ENCODE measurements at places on chromosomes 1 and 21.

DNA sequence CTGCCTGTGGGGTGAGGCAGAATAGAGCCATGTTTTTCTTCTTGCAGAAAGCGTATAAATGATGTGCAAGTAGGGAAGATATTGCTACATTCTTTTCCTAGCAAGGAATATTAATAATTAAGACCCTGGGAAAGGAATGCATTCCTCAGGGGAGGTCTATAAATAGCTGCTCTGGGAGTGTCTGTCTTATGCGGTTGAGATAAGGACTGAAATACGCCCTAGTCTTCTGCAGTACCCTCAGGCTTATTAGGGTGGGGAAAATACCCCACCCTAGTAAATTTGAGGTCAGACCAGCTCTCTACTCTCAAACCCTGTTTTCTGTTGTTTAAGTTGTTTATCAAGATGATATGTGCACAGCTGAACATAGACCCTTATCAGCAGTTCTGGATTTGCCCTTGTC lies 155.9 kb upstream of the HMCN1 start:
- no peak for DNase-seq

GRCh38 chr1:155062702-155063411 lies 683 bp upstream of the EFNA4 start:
- peak; percentile 53 for DNase-seq

- DNase-seq = no peak
Measured at GRCh38 chr1:20658166-20658915, 2.8 kb downstream of the DDOST start.

- DNase-seq = peak; percentile 9
Measured at GRCh38 chr1:78038491-78038939, 7.3 kb upstream of the GIPC2 start.

GRCh38 chr1:1487701-1488100 lies 16.1 kb downstream of the ATAD3B start:
- DNase-seq = no peak

DNA sequence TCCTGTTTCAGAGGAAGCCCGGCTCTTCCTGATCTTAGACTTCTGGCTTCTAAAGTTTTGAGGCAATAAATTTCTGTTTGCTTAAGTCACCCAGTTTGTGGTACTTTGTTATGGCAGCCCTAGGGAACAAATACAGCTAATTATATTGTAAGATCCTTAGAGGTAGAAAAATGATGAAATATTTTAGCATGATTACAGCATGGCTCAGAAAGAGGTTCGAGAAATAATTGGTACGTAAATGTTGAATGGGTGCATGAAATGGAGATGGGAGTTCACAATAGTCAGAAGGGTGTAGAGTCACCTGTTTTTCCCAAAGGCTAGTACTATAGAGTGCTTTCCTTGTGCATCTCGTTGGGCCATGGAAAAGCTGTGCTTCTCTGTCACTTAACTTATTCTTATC lies 123.5 kb downstream of the RUNX1 start:
- no peak for DNase-seq

- no peak for DNase-seq
Measured at GRCh38 chr1:59485949-59486348, 189.1 kb downstream of the FGGY start.

GRCh38 chr21:41610042-41610839 lies 102.3 kb upstream of the TMPRSS2 start:
- DNase-seq = peak; percentile 23

- no peak for DNase-seq
Measured at GRCh38 chr1:212042436-212042835, 6.9 kb downstream of the DTL start.

DNA sequence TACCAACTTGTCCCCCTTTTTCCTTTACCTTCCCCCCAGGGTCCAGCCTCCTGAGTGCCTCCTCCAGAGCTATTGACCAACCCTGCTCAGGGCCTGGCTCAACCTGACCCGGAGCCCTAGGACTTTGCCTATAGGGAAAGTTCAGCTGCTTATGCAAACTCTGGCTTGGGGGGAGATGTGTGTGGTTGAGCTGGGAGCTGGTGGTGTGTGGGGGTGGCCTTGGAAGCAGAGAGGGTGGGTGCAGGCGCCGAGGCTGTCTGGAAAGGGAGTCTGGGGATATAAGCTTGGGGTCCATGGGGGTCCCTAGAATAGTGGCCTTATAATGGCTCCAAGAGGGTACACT lies 14.1 kb downstream of the KCNQ4 start:
- DNase-seq = no peak

DNA sequence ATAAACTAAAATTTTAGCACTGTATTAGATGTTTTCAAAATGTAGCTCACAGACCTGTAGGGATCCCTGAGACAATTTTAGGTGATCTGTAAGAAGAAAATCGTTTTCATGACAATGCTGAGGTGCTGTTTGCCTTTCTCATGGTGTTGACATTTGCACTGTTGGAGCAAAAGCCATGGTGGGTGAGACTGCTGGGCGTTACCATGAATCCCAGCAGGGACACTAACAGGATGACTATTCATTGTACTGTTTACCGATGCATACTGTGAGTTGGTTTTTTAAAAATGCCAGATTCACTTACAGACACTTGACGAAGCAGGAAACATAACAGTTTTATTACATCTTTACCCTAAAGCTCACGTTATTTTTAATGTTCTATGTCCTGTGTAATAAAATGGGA lies 468.5 kb downstream of the PCP4 start:
- peak; percentile 76 for DNase-seq

DNA sequence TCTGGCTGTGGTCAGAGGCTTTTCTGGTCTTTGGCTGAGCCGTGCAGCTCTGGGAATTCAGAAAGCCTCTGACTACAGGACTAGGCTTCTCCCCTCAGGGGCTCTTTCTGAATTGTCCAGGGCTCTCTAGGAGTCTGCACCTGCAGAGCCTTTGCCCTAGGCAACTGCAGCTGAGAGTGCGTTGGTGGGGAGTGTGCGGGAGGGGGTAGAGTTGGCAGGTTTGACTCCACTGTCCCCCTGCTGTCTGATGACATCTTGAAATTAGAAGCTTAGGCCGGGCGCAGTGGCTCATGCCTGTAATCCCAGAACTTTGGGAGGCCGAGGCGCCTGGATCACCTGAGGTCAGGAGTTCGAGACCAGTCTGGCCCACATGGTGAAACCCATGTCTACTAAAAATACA lies 32.9 kb downstream of the KIAA1614 start:
- DNase-seq = peak; percentile 68

DNA sequence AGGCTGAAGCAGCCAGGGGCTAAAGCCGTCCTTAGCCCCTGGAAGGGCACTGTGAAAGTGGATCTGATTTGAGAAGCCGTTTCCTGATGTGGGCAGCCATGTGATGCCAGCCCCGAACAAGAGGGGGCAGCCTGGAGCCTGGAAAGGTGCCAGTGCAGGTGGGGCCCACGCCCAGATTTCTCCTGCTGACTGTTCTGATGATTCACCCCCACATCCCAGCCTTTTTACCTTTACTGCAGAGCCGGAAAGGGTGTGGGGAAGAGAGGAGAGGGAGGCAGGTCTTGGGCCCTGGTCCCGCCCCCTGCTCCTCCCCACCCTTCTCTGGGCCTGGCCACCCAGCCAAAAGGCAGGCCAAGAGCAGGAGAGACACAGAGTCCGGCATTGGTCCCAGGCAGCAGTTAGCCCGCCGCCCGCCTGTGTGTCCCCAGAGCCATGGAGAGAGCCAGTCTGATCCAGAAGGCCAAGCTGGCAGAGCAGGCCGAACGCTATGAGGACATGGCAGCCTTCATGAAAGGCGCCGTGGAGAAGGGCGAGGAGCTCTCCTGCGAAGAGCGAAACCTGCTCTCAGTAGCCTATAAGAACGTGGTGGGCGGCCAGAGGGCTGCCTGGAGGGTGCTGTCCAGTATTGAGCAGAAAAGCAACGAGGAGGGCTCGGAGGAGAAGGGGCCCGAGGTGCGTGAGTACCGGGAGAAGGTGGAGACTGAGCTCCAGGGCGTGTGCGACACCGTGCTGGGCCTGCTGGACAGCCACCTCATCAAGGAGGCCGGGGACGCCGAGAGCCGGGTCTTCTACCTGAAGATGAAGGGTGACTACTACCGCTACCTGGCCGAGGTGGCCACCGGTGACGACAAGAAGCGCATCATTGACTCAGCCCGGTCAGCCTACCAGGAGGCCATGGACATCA lies at the start of gene SFN:
TSS of gene SFN (plus strand) at position 369 of the 904 bp plus-strand sequence. CDS start at position 433, 64 bp downstream.
- DNase-seq = peak; percentile 91

GRCh38 chr1:237309595-237310118 lies 267.7 kb downstream of the RYR2 start:
- no peak for DNase-seq

GRCh38 chr1:116537898-116538297 lies 32.9 kb downstream of the CD58 start:
- DNase-seq = no peak

DNA sequence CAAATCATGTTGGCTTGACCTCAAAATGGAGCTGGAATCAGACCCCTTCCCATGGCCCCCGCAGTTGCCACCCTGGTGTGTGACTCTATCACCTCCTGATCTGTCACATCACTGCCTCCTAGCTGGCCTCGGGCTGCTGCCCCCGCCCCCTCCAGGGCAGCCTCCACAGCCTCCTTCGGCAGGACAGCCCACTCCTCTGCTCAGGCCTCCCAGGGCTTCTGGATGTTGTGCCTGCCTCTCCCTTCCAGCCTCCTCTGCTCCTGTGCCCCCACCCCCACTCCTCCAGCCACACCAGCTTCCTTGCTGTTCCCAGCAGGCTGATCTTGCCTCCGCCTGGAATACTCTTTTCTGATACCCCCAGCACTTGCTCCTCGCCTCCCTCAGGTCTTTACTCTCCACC lies 134.4 kb upstream of the EDN2 start:
- DNase-seq = no peak
